ENCODE measurements at places on chromosomes 7 and 10.

DNA sequence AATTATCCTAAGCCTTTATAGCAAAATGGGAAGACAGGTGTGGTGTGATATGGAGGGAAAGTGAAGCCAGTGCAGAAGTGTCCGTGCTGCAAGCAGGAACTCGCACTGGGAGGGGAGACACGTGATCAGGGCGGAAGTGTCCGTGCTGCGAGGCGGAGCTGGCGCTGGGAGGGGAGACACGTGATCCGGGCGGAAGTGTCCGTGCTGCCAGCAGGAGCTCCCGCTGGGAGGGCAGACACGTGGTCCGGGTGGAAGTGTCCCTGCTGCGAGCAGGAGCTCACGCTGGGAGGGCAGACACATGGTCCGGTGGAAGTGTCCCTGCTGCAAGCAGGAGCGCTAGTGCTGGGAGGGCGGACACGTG is 40.5 kb upstream of the PRKAR1B start:
- no peak for DNase-seq

GRCh38 chr7:40881405-40881926 is 746.7 kb downstream of the SUGCT start:
- no peak for DNase-seq

- peak; percentile 65 for DNase-seq
Observed at GRCh38 chr10:101780818-101781654, 2.2 kb downstream of the NPM3 start.

DNA sequence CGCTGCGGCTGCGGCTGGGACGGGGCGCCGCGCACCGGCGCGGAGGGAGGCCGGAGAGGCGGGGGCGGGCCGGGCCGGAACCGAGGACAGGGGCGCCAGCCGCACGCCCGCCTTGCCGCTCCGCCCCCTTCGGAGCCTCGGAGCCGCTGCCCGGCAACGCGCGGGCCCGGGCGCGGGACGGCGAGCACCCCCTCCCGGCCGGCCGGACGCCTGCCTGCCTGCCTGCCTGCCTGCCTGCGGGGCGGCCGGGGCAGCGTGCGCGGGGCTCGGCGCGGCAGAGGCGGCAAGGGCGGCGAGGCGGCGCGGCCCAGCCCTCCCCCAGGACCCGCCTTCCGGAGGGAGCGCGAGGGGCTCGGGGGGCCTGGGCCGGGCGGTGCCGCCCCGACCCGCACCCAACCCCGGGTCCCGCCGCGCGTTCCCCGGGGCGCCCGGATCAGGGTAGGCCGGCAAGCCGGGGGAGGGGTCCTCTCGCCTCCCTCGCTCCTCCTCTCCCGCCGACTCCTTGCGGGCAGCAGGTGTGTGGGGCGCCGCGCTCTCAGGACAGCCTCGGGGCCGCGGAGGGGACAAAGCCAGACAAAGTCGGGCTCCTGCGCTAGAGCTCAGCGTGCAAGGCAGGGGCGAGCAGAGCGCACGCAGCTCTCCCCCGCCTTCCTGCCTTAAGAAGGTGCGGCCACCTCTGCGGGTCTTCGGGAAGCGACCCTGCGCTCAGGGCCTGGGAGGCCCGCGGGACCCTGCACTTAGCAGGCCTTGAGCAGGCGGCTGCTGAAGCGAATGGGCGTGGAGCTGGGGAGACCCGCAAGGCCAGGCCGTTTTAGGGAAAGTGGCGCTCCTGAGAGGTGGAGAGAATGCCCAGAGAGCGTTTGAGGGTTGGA is at the start of gene KIAA1549:
Gene KIAA1549 (minus strand): TSS at position 58 of the 872 bp plus-strand sequence. CDS start 120 bp downstream, outside the sequence.
- peak; percentile 52 for DNase-seq

DNA sequence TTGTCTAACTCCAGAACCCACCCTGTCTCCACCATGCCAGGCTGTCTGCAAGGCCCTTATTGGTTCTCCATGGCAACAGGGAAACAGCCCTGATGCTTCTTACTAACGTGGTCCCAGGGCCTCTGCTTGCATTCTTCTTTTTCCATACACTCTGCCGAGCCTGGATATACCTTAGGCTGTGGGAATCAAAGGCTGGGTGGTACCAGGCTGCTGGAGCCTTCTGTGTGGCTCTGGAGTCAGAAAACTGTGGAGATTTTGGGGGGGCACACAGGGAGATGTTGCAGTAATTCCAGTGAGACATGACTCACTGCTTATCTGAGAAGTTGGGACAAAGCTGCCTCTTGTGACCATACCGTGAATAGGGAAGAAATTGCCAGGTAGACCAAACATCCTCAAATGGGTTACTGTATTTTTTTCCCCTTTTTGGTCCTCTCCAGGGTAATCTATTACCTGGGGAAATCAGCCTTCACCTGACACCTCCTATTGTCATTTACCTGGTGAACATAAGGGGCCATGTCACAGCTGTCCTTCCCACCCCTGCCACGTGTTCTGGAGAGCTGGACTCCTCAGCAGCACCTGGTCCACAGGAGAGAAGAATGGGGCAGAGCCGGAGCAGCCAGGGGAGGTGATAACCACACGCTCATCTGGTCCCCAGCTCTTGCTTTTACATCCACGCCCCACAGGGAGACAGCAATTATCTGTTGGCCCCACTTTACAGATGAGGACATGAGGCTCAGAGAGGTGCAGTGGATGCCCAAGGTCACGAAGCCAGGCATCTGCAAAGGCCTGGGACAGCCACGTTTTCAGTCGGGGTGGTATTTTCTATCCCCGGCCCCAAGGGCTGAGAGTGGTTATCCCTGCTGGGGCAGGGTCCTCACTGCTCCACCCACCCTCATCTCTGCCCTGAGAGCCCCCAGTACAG is 4.6 kb downstream of the CHST3 start:
- DNase-seq, result no peak

GRCh38 chr10:1507436-1507835 is 229.9 kb downstream of the ADARB2 start:
- DNase-seq, result no peak

DNA sequence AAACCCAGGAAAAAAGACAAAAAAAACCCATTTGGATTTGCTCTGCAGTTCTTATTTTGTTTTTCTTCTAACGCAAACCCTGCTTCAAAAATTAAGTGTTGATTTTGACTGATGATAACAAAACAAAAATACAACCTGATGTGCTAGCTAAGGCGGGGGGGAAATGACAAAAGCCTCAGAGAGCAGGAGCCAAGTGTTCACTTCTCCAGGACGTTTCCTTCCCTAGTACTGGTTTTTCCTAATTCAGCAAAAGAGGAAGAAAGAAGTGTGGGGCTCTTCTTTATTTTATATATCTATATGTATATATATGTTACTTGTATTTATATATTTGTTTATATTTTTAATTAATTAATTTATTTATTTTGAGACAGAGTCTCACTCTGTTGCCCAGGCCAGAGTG is 28.0 kb downstream of the SNX10 start:
- DNase-seq, result no peak

- no peak for DNase-seq
Observed at GRCh38 chr10:82572744-82573143, 697.8 kb downstream of the NRG3 start.

DNA sequence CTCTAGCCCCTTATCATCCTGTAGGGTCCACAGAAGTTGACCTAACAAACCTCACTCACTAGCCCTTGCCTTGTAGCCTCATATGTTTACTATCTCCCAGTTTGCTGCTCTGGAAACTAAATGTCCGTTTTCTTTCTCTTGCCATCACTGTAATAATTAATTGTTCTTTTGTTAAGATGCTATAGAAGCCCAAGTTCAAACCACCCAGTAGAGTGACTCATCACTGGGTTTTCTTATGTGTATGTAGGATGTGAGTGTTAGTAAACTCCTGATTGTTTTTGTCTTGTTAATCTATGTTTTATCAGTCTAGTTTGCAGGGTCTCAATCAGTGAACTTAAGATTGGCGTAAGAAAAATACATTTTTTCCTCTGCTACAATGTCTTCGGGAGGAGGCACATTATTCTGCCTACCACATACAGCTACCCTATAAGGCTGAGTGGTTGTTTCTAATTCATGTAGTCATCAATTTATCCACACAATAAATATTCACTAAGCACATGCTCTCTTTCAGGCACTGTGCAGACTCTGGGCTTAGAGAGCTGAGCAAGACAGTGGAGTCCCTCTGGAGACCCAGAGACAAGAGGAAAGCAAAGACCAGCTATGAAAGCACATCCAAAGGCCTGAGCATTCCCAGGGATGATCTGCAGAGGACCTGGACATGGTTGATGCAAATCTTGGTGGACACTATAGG is 474.1 kb upstream of the AKR1E2 start:
- no peak for DNase-seq

- no peak for DNase-seq
Observed at GRCh38 chr7:91243591-91244301, 20.5 kb upstream of the FZD1 start.

GRCh38 chr10:43114743-43115611 is 23.3 kb upstream of the CSGALNACT2 start:
- DNase-seq, result no peak

- peak; percentile 21 for DNase-seq
Observed at GRCh38 chr7:24757353-24758275, at the start of gene GSDME. GSDME (minus strand) TSS chr7:24757464; CDS start chr7:24749774, 7,690 bp downstream.

DNA sequence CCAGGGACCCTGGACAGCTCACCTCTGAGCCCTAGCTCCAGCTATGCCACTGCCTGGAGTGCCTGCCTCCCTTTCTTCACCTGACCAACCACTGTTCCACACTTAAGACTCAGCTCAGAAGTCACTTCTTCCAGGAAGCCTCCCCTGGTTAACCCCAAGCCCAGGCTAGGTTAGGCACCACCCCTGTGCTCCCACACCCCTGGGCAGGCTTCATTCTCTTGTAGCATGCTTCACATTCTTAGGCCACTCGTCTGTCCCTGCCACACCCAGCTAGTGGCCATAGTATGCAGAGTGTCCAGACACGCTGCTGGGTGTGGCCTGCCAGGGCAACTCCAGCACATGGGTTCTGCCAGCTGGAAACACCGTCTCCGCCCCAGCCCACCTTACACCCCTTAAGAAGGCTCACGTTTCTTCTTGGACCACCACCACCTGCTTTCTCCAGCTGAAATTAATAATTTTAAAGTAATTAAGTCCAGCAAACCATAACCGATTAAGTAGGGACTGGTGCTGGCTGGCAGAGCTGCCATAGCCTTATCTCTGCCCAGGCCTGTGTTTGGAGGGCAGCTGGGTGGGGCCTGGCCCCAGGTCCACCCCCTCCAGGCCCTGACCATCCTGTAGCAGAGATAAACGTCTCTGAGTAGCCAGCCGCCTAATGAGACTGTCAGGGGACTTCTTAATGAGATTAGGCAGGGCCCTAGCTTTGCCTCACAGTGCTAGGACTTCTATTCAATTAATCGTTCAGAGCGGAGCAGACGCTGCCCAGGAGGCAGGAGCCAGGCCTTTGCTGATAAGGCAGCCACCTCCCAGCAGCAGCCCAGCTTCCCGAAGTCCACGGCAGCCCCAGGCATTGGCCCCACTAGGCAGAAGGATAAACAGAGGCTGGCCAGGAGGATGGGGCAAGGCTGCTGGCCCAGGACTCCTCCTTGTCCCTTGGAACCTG is 20.5 kb downstream of the GRID1 start:
- no peak for DNase-seq

GRCh38 chr7:73831834-73832651 is 1.2 kb downstream of the CLDN4 start:
- DNase-seq, result no peak

DNA sequence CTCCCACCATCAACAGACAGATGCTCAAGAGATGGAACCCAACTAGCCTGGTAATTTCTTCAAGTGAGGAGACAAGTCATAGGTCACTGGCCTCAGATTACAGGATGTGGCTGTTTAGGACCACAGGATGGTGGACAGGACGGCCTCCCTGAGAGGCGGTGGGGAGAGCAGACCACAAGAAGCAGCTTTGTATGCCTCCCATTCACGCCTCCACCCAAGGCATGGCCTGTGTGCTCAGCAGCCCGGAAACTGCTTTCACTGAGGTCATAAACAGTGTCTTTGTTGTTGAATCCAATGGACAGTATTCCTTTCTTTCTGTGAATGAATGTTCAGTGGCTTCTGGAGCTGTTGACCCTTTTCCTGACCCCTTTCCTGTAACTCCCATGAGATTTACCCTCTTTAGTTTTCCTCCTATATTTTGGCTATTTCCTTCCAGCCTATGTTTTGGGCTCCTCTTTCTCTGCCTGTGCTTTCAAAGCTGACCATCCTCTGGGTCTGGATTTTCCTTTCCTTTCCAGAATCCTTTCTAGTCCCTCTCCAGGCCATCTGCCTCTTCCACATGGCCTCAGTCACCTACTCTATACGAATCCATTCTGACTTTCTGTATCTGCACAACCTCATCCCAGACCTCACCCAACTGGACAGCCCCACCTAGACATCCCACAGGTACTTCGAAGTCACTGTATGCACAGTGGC is 32.4 kb upstream of the INPP5F start:
- DNase-seq, result no peak

- DNase-seq, result no peak
Observed at GRCh38 chr7:143954544-143954943, at the start of gene OR2F1. OR2F1 (plus strand) TSS chr7:143954844; CDS start chr7:143959971, 5,127 bp downstream.

DNA sequence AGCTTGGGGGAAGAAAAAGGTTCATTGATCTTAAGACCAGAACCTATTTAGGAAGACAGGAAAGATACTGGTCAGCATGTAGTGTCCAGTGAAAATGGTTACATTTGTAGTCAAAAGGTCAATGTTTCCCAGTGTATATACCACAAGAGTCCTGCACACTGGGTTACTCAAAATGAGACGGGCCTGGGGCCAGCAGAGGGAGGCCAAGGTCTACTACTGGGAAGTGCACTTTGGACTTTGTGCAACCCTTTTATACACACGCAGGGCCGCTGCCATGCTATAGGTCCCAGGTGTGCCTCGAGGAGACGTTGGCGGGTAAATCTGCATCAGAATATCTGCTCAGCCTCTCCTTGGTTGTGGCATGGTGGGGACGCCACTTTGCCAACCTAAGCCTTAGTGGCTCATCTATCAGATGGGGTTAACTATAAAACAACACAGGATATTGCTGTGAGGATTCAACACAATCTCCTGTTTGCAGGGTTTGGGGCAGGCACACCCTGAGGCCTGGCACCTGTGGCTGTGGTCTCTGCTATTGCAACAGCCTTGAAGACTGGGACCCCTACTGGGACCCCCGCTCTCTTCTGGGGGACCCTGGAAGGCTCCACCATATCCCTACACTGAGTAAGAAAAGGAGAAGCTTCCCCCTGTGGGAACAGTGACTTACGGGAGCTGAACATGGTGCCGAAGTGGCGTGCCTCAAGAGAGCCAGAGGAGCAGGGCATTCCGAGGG is 19.7 kb downstream of the CLRN3 start:
- DNase-seq, result no peak

- no peak for DNase-seq
Observed at GRCh38 chr7:43248961-43249822, 136.7 kb downstream of the HECW1 start.

DNA sequence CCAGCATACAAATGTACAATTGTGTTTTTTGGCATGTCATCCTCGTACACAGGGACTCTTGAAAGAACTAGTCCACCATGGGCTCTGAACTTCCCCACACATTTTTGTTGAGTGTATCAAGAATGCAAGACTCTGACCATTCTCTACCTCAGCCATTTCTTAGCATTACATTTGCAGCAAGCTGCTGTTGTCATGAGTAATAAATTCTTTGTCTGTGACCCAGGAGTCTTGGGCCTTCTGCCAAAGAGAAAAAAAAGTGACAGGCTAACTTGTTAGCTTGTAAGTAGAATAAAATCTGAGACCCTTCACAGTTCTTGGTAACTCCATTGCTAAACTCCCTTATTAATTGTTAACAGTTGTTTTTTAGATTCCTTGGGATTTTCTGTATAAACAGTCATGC is 542.3 kb upstream of the MBL2 start:
- DNase-seq, result no peak

All from activated T-helper 1 cell treated with anti-CD3 and anti-CD28 coated beads, Interleukin-12 subunit alpha, Interleukin-12 subunit beta, Interleukin-2, Interleukin-4 antibody, amounts not matched to agents 30 ng/mL and 10 ng/mL and 1 ng/mL, durations not matched to agents 14 hours and 24 hours and 36 hours (primary cell).